ENCODE measurements at places on chromosomes 7 and 10.

DNA sequence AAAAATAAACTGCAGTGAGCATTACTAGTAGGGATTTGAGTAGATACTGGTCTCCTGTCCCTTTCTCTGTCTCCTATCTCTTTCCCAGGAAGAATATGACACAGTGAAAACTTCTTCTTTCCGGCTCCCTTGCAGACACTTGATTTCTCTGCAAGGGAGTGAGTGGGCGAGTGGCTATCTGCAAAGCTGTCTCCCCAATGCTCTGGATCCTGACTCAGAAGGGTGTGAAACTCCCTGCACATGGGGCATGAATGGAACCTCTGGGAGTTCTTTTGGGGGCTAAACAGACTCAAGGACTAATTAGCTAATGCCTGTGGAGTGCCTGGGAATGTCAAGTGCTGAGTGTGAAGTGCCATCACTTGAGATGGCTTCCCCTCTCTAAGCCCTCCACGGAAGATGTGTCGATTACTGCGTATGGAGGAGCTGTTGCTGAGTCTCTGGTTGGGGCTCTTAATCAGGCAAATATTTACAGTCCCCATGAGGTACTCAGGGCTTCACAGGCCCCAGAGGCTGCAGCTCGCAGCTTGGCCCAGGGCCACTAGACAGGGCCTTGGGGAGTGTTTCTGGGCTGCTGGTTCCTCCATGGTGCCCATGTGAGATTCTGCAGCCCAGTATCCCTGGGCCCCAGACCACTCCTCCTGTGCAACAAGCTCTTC lies 139.8 kb downstream of the RPS24 start:
- DNase-seq = no peak

- no peak for DNase-seq
Observed at GRCh38 chr7:99267841-99268576, 4.6 kb upstream of the MYH16 start.

GRCh38 chr10:51468424-51468823 lies 231.0 kb downstream of the CSTF2T start:
- DNase-seq = no peak

DNA sequence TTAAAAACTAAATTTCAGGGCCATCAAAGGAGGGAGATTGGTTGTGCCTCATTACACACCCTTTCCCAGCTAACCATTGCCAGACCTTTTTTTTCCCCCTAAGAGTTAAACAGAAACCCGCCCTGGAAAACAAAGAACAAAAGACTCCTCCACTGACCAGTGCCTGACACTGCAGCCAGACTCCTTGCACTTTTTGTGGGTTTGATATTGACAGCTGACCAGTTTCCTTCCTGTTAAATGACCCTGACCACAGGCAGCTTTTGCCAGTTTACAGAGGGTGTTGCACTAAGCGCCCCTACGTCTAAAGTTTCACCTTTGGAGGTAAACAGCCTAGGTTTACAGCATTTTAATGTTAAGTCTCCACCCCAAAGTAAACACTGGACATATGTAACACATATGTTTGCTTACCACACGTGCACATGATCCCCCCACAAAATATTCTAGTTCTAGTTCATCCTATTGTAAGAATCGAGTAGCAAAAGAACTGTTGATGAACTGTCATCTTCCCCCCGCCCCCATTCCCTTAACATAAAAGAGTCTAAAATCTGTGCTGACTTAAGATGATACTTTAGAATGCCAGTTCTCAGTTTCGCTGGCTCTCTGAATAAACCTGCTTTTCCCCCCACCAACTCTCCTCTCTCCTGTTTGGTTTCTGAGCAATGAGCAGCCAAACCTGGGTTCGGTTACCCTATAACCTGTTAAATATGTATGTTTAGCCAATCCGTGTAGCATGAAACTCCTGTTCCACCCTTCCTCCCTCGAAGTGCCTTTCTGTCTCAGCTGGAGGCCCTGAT lies 38.0 kb downstream of the FOXI2 start:
- DNase-seq = no peak

- DNase-seq = no peak
Observed at GRCh38 chr10:62634576-62634975, 169.9 kb upstream of the ADO start.

DNA sequence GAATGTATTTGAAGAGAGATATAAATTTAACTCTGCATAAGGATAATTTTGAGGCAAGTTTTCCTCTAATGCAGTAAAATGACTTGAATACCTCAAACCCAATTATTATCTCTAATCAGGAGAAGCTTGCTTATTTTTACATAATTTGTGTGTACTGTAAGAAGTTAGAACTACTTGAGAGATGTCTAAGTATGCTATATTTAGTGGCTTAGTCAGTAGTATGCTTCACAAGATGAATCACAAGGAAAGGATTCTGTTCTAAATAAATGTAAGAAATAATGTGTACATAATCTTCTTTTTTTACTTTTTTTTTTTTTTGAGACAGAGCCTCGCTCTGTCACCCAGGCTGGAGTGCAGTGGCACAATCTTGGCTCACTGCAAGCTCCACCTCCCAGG lies 13.7 kb downstream of the PHTF2 start:
- no peak for DNase-seq

DNA sequence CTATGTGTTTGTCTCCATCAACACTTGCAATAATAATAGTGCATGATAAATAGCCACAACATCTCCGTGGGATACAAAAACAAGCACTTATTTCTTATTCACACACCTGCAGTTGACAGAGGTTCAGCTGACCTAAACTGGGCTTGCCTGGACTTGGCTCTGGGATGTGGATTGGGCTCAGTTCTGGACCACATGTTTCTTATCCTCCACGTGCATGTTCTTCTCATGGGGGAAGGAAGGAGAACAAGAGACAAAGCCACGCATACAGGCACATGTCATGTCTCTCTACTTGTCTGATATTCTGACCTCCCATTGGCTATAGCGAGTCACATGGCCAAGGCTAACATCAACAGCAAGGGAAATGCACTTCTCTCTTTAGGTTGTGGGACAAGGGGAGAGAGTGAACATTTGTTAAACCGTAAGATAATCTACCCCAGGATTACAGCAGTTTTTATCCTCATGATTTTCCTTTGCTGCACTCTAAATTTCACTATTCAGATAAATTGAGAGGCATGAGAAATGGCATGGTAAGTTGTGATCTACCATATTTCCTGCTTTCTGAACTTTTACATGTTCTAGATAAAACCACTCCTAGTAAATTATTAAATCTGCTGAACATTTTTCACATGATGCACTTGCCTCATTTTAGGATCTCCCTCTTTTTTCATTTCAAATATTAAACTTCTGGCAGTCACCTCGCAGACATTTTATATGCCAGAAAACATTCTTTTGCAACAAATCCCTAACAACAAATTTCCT lies 33.7 kb downstream of the CFAP58 start:
- no peak for DNase-seq

DNA sequence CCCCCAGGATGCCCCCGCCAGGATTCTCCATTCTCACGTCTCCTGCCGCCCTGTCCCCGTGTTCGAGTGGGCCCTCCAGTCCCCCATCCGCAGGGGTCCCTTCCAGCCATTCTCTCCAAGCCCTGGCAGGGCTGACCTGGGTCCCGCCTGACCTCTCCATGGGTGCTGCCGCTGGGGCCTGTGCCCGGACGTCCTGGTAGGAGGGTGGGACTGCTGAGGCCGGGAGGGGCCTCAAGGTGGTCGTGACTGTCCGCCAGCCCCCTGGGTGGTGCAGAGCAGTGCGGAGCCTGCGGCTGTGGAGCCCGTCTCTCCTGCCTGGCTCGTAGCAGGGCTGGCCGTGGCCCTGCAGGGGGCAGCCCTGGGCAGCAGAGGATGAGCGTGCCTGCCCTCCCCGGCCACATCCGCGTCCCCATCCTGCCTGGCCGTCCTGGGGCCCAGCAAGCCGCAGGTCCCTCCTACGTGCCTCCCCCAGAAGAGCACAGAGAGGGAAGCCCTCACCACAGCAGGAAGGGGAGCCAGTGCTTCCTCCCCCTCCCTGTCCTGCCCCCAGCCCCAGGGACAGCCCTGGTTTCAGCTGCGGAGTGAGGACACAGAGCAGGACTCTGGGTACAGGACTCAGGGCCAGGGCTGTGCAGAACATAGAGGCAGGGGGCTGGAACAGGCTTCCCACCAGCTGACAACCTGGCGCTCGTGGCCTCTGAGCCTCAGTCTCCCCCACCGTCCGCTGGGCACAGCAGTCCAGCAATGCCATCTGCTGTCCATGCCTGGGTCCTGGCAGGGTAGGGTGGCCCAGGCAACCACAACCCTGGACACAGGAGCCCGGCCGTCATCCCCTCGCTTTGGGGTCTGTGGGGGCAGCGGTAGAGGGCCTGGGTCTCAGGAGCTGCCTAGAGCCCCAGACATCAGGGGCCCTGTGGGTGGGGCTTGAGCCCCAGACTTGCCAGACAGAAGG lies 1.5 kb upstream of the GRIFIN start:
- no peak for DNase-seq

- DNase-seq = no peak
Observed at GRCh38 chr10:71780156-71780555, 6.8 kb upstream of the VSIR start.

GRCh38 chr10:34427911-34428216 lies 387.2 kb downstream of the PARD3 start:
- no peak for DNase-seq

DNA sequence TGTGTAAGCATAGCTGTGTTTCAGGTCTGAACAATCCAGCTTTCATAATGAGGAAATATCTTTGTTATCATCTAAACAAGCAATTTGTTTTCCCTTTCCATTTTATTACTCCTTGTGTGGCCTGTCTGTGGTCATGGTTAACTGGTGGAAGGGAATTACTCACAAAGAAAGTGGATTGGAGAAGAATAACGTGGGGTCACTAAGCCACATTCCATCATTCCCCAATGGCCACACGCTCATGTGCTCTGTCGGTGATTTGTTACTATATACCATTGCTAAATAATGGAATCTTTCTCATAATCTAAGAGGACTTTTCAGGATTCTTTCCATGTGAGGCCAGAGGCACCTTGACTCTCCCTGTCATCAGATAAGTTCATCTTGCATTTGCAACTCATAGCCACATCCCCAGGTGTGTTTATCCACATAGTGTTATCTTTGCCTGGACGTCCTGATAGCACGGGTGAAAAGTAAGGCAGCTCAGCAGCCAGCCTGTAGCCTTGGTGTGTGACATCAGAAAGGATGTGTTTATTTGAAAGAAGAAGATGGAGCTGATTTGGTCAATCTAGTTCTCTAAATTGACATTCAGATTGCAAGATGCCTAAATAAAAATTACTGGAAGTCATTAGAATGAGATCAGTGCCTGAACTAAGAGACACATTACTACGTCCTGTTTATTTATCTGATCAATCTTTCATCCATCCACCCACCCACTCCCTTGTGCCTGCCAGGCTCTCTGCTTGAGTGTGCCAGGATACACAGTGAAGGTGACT lies 128.9 kb downstream of the CELF2 start:
- DNase-seq = no peak

DNA sequence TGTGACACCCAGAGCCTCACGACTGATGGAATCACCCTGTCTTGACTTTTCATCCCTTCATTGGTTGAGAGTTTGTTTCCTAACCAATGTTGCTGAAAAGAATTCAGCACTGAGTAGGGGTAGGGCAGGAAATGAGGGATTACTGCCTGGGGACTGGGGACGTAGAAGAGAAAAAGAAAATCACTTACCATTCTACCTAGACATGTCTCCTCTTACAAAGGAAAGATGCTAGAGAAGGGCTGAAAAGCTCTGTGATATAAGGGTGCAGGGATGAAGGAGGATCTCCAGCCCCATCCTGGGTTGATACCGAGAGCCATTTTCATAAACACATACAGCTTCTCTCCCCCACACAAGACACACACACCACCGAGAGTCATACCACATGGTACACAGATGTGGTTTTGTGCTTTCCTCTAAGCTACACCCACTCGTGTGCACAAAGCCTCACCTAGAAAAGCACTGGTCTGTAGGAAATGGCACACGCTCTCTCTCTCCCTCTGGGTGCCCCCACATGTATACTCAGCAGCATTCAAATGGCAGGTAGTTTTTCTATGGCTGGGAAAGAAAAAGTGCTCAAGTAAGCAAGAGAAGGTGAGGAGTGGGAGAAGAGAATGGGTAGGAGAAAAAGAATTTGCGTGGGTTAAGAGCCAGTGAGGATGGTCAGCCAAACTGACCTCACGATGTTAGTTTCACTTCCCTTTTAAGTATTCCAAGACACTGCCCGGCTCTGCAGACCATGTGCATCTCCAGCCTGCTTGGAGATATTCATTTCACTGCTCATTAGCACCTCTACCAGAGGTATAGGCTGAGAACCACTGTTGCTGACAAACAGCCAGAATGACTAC lies 85.8 kb downstream of the CALD1 start:
- peak; percentile 20 for DNase-seq

GRCh38 chr7:117048882-117049281 lies 95.6 kb downstream of the ST7 start:
- no peak for DNase-seq

DNA sequence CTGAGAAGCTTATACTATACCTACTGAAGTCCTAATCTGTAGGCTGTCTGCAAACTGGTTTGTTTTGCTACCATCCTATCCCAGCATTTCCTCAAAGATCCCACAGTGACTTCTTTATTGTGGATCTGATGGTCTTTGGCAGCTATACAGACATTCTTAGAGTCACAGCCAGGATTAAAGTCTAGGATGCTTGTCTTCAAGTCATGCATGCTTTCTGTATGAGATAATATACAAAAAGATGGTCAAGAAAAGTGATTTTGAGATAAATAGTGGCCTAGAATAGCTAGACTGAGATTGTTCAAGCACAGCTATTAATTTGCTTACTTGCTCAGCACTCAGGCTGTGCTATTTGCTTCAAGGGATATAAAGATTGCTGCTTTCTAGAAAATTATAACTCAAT lies 454.4 kb downstream of the AUTS2 start:
- no peak for DNase-seq

GRCh38 chr7:30459591-30460245 lies 18.9 kb downstream of the NOD1 start:
- DNase-seq = no peak

- no peak for DNase-seq
Observed at GRCh38 chr7:37825038-37825437, 23.4 kb upstream of the NME8 start.

DNA sequence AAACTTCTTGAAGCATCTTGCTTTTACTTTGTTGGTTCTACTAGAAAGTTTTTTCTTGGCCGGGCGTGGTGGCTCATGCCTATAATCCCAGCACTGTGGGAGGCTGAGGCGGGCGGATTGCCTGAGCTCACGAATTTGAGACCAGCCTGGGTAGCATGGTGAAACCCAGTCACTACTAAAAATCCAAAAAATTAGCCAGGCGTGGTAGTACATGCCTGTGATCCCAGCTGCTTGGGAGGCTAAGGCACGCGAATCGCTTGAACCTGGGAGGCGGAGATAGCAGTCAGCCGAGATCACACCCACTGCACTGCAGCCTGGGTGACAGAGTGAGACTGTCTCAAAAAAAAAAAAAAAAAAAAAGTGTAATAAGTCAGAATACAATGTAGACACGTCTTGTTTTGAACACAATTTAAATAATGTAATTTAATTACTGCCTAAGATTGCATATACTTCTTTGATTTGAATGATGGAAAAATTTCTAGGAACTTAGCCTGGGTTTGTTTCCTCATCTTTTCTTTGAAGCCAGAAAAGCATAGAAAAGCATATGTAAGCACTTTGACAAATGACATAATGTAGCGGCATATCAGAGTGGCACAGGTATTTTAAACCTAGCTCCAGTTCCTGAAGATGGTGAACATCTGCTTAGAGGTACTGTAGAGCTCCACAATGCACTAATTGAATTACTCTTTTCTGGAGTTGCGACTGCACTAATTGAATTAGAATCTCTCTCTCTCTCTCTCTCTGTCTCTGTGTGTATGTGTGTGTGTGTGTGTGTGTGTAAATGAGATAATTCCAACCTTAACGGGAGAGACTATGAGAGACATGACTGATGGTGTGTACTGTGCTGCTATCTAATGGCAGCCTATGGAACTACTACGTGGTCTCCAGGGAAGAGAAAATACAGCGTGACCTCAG lies 87.8 kb downstream of the BTRC start:
- no peak for DNase-seq

- DNase-seq = no peak
Observed at GRCh38 chr10:51031950-51032349, 42.3 kb upstream of the PRKG1 start.
